ENCODE measurements at places on chromosomes 1 and 21.

GRCh38 chr1:228801068-228801467 lies 65.8 kb downstream of the RHOU start:
- DNase-seq, result no peak

DNA sequence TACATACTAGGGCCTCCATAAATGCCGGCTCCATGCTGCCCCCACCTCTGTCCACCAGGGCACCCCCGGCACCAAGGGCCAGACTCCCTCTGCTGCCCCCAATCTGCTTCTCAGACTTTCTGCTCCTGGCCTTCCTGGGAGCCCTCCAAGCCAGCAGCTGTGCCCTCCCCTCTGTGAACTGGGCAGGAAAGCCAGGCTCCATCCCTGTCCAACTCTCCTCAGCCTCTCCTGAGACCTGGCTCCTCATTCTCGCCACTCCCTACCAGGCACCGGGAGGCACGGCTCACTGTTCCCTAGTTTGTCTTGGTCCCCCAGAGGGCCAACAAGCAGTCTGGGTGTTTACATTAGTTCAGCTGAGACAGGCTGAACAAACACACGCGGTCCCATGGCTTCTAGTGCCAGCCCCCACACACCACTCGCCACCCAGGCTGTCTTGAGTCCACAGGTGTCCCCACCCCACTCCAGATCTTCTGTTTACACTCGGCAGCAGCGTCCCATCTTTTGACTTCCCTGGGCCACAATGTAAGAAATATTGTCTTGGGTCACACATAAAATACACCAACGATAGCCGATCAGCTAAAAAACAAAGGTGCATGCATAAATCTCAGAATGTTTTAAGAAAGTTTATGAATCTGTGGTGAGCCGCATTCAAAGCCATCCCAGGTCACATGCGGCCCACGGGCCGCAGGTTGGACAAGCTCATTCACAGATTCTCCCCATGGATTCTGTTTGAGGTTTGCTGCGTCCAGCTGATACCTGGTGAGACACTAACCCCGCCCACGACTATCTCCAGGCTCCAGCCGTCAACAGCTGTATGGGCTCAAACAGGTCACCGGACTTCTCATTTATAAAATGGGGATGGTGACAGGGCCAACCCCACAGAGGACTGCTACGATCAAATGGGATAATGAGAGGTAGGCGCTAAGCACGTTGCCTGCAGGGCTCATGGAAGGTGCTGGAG lies 29.5 kb upstream of the ECE1 start:
- no peak for DNase-seq

DNA sequence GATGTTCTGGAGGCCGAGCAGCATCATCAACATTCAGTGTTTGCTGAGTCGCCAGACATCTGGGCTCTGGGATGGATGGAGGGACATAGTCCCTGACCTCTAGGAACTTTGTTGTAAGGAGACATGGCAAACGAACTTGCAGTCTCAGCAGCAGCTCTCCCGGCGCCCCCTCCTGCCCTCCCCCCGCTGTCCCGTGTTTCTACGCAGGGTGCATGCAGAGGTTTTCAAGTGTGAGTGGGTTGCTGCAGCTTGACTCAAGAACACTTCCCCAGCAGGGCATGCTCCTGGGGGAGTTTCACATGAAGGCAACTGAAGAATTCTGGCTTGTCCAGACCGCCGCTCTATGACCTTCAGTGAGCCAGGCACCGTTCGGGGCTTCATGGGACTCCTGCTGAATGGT lies 121.9 kb downstream of the CAMTA1 start:
- no peak for DNase-seq

- no peak for DNase-seq
These were observed 3.9 kb upstream of the DENND2D start for GRCh38 chr1:111204201-111204982.

- DNase-seq, result no peak
These were observed 16.3 kb downstream of the PIK3C2B start for GRCh38 chr1:204478172-204478899.

DNA sequence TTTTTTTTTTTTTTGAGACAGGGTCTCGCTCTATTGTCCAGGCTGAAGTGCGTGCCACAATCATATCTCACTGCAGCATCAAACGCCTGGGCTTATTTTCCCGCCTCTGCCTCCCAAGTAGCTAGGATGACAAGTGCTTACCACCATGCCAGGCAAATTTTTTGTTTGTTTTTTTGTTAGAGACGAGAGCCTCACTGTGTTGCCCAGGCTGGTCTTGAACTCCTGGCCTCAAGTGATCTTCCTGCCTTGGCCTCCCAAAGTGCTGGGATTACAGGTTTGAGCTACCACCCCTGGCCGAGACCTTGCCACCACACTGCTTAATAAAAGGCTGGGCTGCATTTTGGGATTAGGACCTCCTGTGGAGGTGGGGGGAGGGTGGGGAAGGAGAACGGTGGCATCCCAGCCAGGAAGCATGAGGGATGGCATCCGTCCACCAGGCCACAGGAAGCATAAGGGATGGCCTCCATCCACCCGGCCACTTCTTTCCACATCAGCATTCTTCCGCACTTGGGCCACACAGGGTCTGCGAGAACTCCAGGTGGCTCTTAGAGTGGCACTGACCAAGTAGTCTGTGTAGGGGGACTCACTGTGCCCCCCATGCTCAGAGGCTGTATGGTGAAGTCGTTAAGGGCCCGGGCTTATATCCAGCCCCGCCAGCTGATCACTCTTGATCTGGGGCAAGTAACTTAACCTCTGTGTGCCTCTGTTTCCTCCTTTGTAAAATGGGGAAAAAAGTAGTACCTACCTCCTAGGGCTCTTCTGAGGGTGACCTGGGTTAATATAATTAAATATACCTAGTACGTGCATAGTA lies 75.0 kb downstream of the GALNT2 start:
- DNase-seq, result no peak

GRCh38 chr21:34691390-34692032 lies 22.7 kb downstream of the CLIC6 start:
- no peak for DNase-seq

DNA sequence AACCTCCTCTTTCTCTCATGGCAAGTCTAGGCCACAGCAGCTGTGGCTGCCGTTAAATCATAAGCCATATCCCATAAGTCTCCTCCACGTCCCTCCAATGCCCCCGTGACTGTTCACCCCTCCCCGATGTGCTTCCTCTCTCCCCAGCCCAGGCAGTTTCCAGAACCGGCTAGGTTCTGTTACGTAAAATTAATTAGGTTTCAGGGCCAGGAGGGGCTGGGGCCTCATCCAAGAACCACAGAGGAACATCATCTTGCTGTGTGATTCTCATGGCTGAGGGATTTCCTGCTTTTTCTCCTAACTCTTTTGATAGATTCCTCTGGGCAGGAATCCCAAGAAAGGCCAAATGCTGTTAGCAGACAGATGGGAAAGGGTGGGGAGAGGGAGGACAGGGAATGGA lies 141.8 kb upstream of the AJAP1 start:
- no peak for DNase-seq

- no peak for DNase-seq
These were observed 622.6 kb downstream of the ADGRL2 start for GRCh38 chr1:82423174-82423815.

DNA sequence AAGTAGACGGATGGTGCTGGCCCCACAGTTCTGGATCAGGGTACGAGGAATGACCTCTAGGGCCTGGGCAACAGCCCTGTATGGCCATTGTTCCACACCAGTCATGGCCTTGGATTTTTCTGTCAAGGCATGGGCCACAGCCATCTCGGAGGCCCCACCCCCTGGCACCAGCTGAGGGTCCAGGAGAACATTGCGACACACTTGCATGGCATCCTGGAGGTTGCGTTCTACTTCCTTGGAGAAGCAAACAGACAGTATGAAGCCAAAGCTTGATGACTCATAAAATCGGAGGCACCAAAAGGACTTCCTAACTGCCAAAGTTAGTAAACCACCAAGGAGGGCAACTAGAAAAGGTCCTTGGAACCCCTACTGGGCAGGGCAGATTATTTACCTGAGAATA lies 11.9 kb upstream of the VHLL start:
- DNase-seq, result no peak

- no peak for DNase-seq
These were observed 16.8 kb downstream of the ERRFI1 start for GRCh38 chr1:8009043-8010002.

DNA sequence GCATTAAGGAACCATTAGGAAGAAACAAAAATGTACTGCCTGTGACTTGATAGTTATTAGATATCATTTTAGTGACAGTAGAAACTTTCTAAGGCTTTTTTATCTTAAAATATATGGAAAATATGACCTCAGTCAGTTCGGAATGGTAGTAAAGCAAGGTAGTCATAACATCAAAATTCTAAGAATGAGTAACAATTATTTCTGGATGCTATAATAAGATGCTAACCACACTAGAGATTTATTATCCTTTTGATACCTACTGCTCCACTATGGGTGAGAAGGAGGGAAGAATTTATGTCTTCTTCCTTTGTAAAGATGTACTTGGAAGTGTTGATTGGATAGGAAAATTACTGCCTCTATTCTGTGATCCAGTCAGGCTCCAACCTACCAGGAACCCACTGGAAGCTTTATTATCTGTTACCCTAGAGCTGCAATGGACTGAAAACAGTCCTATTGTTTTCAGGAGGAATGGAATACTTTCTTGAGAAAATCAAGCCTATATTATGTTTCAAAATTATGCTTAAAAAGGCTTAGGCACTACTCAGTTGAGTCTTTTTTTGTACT lies 8.8 kb downstream of the FMN2 start:
- DNase-seq, result no peak

DNA sequence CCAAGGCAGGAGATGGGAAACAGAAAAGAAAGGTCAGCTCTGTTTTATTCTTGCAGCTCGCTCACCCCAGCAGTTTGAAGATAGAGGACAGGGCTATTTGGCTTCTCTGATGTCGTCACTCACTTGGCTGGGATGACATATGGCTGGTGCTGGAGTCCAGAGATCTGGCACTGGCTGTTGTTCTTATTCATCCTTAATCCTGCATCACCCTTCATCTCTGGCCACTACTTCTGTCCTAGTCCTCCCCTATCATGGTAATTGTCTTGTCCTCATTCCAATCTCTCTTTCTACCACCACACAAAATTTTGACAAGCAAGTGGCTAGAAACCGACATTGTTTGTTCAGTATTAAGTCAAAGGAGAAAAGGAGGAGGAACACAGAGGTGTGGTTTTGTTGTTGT lies 103.8 kb upstream of the PDE4B start:
- no peak for DNase-seq

DNA sequence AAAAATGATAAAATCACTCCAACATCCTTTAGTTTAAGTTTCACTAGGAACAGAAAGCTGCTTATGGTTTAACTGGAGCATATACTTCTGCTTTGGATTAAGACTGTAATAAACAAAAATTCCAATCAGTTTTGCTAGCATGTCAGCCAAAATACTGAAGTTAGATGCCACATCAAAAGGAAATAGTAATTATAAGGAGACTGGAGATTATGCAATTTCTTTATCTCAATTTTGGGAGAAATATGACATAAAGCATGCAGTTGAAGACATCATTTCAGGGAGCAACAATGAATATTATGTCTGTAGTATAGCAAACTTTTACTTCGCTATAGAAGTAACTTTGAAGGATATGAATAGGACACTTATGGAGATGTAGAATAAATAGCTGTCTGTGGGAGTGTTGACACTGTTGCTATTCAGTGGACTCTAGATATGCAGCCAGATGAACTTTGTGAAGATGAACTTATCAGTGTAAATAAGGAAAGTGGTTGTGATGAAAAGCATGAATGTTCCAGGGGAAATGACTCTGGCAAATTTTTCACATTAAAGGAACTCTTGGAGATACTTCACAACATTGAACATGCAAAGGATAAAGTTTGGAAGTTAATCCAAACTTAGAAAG lies 107.8 kb downstream of the RABGAP1L start:
- no peak for DNase-seq

DNA sequence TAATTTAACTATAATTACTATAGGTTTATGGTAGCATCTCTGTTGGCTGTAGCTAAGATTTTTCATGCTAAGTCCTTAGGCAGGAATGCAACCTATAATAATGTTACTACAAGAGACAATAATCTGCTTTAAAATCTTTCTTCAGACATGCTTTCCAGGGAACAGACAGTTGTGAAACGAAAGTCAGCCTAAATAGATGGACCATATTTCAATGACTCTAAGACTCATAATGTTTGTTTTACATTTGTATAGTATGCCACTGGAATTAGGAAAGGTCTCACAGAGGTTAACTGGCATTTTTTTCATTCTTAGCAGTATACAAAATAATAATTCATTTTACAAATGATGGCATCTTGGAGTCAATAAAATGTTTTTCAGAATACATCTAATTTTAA lies 8.1 kb downstream of the RERE start:
- DNase-seq, result no peak

DNA sequence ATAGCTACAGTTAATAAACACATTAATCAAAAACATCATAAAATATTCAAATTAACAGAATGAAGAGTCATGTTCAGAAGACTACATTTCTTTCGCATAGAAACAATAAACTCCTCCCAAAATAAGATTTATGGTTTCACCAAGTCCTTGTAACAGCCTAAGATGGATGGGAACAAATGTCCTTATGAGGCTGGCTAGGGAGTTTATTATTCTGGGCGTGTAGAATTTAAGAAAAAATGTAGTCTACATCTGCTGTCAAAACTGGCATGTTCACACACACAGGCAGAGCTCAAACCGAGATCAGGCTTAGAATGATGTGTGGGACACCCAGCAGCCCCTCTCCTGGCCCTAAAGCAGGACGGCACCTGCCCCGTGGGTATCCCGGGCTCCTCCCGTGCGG lies 101.1 kb downstream of the NPHP4 start:
- no peak for DNase-seq

- no peak for DNase-seq
These were observed 197.1 kb downstream of the AJAP1 start for GRCh38 chr1:4851385-4852065.

GRCh38 chr1:30382496-30382895 lies 340.9 kb downstream of the MATN1 start:
- no peak for DNase-seq

DNA sequence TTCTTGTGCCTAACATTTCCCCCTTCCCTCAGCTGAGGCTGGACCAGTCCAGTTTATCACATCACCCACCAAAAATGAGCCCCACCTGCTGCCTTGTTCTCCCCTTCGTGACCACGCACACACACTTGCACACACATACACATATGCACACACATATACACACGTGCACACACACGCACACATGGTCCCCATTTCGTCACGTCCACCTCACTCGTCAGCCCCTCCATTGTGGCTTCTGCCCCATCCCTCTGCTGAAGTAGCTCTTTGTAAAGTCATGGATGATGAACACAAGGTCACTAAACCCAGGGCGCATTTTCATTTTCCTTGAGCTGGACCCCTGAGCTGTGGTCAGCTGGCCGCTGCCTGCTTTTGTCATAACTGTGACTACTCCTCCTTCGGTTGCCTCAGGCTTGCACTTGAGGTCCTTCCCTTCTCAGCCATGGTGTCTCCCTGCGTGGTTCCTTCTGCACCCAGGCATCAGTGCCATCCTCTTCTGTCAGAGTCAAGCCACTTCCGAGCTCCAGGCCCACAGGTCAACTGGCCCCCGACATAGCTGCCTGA lies 93.8 kb downstream of the SYT2 start:
- no peak for DNase-seq

DNA sequence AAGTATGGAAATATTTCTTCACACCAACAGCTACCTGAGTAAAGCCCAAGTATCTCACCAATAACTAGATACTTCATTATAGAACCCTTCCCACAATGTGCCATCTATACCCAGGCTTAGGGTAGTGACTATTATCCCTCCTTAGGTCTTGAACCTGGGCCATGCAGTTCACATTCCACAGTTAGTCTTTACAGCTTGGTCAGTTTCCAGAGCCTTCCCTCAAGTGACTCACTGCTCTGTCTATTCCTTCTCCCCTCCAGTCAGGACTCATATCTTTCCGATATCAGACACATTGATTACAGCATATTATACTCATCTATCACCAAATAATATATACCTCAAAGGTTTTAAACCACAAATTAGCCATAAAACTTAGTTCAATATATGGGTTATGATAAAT lies 23.6 kb downstream of the VAMP4 start:
- DNase-seq, result no peak

Measured in activated naive CD4-positive, alpha-beta T cell (primary cell).